ENCODE measurements at places on chromosomes 2 and 18.
A peak's percentile ranks its signal among the peaks of the same experiment; 100 is the strongest.

GRCh38 chr2:180366481-180366880 is 359.4 kb upstream of the CWC22 start:
- DNase-seq = no peak

GRCh38 chr2:9594366-9595054 is 36.3 kb downstream of the YWHAQ start:
- no peak for DNase-seq

- peak; percentile 68 for DNase-seq
Observed at GRCh38 chr2:84905181-84906107, at the start of gene TMSB10. Gene TMSB10 (plus strand): TSS chr2:84905656.

- DNase-seq = peak; percentile 64
Observed at GRCh38 chr18:58135701-58136331, 91.8 kb downstream of the NEDD4L start.

DNA sequence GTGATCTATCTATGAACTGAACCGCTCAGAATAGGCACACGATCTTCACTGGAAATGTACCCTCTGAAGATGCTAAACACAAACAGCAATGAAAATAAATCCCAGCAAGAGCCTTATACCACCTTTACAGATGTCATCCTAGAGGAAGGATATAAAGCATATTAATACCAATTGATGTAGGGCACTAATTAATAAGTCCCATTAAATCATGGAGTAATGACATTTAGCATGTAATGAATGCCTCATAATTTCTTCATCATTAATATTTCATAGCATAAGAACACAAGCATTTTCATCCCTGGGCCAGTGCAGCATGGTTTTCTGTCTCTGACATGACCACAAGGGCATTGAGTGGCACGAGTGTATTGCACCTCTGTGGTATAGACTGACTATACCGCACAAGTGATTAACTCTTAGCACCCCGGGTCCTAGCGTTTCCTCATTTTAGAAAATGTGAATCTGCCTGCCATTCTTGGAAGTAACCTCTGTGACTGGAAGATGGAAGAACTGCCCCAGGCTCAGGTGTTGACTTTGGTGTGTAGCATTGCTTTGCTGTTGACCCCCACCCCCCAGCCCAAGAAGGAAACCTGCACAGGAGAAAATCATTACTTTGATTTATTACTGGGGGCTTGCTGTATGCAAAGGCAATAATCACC is 1.4 kb upstream of the TMEM178A start:
- no peak for DNase-seq

DNA sequence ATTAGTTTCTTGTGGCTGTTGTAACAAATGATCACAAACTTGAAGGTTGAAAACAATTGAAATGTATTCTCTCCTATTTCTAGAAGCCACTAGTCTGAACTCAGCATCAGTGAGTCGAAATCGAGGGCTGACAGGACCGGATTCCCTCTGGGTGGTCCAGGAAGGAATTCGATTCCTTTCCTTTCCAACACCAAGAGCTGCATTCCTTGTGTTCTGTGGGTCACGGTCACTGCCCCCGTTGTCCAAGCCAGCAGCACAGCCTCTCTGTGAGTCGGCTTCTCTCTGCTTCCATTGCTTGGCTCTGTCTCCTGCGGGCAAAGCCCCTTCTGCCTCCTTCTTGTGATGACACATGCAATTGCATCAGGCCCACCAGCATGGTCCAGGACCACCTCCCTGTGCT is 67.3 kb downstream of the SMIM21 start:
- no peak for DNase-seq

DNA sequence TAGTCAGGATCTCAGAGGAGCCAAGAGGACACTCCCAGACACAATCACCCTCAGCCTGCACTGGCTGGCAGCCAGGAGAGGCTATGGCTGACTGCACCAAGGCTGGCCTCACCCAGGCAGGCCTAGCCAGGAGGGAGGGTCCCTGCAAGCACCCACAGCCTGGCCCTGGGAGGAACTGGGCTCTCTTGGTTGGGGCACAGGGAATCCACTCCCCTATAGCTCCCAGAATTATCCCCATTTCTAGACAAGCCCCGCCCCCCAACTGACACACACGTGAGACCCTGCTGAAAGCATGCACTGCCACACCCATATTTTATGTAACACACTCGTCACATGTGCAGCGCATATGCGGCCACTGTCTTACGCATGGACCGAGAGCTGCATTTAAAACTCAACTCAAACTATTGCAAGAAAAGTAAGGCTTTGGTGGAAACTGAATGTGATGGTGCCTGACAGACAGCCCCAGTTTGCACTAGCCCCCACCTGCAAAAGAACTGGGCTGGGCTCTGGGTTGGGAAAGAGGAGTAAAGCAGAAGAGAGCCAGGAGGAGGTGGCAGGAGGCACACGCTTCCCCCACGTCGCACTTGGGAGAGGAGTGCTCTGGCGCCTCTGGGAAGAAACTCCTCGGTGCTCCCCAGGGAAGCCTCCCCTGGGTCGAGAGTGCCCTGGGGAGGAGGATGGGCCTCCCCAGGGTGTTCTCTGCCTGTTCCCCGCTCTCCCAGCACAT is 28.9 kb upstream of the ARHGEF4 start:
- DNase-seq = no peak
